Activated gamma-delta T cell (primary cell): ENCODE measurements at places on chromosomes 16 and 17.

DNA sequence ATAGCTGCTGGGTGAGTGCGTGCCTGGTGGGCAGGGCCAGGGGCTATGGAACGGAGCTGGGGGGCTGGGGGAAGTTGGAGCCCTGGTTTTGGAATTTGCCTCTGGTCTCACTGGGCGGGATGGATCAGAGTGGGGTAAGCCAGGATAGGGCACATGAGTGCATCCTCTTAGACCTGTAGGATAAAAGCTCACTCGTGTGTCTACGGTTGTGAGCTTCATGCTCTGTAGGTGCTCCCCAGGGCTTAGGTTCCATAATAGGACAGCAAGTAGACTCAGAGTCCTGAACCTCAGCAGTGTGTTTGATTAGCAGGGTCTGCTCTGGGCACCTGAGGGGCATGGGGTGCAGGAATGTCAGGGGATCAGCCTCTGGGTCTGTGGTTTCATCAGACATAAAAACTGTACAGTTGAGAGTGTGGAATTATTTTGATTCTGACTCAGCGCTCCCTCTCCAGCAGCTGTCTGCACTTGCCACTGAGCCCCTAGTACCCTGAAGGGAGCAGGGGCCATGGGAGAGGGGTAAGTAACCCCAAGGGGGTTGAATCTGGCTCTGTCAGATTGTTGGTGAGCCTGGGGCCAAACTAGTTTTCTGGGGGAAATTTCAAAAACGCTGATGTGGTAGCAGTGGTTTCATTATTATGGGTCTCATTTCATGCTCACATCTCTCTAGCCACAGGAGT, 84.2 kb upstream of the LGALS9 start:
- DNase-seq: no peak

DNA sequence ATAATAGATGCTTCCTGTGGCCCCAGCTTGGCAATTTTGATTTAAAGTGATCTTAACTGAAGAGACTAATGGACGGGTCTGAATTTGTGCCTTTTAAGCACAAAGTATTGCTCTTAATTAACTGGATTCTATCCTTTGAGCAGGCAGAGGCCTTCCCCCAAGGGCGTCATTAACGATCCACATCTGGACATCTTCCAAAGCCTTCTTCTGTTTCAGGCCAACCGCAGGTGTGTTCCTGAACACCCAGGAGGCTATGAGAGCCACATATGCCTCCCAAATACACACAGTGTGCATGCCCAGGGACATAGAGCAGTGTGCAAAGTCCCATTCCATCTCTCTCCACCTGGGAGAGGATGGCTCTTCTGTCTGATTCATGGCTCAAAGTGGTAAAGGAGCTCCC, 42.3 kb downstream of the MAPT start:
- DNase-seq: no peak

GRCh38 chr17:6853764-6854442, 22.4 kb upstream of the TEKT1 start:
- DNase-seq: no peak

DNA sequence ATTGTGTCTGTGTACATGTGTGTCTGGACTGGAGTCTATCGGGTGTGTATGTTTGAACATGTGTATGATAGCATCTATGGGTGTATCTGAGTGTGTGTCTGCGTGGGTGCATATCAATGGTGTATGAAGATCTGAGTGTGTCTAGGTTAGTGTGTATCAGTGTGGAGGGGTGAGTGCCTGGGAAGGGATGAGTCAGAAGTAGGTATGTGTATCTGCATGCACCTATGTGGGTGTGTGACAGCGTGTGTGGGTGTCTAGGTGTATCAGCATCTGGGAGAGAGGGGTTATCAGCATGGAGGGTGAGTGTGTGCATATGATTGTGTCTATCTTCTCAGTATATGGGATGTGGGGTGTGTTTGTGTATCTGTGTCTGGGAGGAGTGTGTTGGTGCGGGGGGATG, 58.2 kb upstream of the LHX1 start:
- no peak for DNase-seq

- DNase-seq: no peak
Measured at GRCh38 chr17:58385359-58385899, 31.9 kb downstream of the RNF43 start.

- no peak for DNase-seq
Measured at GRCh38 chr17:74288785-74289184, 14.8 kb downstream of the DNAI2 start.

- DNase-seq: no peak
Measured at GRCh38 chr16:48125888-48126287, 29.9 kb downstream of the ABCC12 start.

GRCh38 chr17:75634754-75635609, 1.7 kb downstream of the SMIM5 start:
- no peak for DNase-seq

- DNase-seq: no peak
Measured at GRCh38 chr17:48295362-48296288, 134.4 kb downstream of the SKAP1 start.

DNA sequence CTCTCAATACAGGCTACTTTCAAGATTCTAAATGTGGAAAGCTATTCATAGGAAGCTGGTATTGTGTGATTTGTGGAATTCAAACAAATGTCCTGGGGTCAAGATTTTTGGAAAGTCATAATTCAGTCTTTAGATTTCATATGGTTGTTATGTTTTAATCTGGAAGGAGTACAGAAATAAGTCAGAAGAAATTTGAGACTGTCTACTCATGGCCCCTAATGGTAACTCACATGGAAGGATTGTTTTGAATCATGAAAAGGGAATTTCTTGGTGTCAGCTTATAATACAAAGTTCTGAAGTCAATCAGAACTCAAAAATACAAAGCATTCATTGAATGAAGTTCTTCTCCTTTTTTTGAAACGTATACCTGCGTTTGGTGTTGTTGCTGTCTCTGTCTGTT, 3.1 kb downstream of the KCNJ2 start:
- no peak for DNase-seq
